ENCODE measurements at places on chromosomes 3 and 15.

- DNase-seq: no peak
Observed at GRCh38 chr3:133490468-133491351, 82.8 kb upstream of the CDV3 start.

DNA sequence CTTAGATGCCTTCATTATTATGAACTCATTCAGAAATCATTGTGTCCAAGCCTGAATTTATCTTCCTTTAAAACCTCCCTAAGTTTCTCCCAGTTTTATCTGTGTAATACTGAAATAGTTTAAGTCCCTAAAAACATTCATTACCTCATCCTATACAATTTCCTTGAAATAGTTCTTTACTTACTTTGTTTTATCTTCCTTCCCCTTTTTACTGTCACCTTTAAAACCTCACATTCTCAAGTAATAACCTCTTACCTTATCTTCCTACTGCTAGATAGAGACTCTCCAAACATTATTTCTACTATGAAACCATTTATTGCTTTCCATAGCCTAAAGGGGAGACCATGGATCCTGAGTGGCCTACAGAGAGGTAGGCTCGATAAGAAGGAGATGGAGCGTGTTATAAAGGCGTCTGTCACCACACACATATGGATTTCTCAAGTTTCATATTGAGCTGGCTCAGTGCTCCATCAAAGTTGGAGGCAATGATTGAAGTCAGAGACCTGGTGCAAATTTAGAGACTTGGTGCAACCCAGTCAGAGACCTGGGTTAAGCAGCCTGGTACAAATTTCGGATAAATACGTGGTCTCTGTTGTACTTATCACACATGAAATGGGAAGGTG is 140.4 kb downstream of the NFKBIZ start:
- no peak for DNase-seq

GRCh38 chr15:44554934-44555723 is 18.2 kb downstream of the EIF3J start:
- no peak for DNase-seq

DNA sequence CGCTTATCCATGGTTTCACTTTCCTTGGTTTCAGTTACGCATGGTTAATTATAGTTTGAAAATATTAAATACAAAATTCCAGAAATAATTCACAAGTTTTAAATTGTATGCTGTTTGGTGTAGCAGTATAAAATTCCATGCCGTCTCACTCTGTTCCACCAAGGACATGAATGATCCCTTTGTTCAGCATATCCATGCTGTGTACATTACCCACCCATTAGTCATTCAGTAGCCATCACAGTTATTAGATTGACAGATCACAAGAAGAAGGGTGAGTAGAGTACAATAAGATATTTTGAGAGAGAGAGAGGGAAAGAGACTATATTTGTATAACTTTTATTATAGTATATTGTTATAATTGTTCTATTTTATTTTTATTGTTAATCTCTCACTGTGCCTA is 535.5 kb downstream of the SQOR start:
- DNase-seq: no peak

- no peak for DNase-seq
Observed at GRCh38 chr3:80898211-80898610, 863.2 kb downstream of the GBE1 start.

Measured in BE2C (cell line).